ENCODE measurements at places on chromosomes 11 and 22.
A peak's percentile ranks its signal among the peaks of the same experiment; 100 is the strongest.

GRCh38 chr11:65184146-65184545 is 2.4 kb downstream of the CAPN1 start:
- no peak for DNase-seq

GRCh38 chr11:1060852-1061616 is 13.6 kb upstream of the MUC2 start:
- DNase-seq: peak; percentile 66

- no peak for DNase-seq
Observed at GRCh38 chr11:10722307-10722706, 28.7 kb upstream of the CTR9 start.

GRCh38 chr11:88050247-88050646 is 125.0 kb downstream of the RAB38 start:
- DNase-seq: peak; percentile 6

Measured in lung microvascular endothelial cell (primary cell).